Esophagus muscularis mucosa (tissue), 4 donors: ENCODE measurements at places on chromosomes 3 and 15.
A peak's percentile ranks its signal among the peaks of the same experiment; 100 is the strongest.

DNA sequence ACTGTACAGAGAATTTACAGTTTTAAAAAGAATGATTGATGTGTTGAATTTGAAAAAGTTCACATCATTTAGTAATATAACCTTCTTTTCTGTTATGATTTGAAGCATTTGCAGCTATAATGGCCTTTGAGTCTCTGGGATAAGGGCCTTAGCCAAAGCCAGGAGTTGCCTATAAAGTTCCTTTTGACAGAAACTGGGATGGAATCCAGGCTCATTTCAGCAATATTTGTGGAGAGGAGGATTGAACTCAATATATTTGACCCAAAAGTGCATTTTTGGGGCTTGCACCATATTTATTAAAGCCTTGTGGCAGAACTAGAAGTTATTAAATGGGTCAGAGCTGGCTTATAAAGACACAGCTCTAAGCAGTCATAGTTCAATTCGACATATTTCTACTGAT is 348.7 kb upstream of the EPHA3 start:
- no peak for DNase-seq

- no peak for DNase-seq
Measured at GRCh38 chr15:92553317-92553716, 102.3 kb downstream of the FAM174B start.

GRCh38 chr15:34883633-34884032 is 85.9 kb downstream of the AQR start:
- DNase-seq = no peak

GRCh38 chr3:117252651-117253050 is 543.1 kb downstream of the TUSC7 start:
- no peak for DNase-seq

DNA sequence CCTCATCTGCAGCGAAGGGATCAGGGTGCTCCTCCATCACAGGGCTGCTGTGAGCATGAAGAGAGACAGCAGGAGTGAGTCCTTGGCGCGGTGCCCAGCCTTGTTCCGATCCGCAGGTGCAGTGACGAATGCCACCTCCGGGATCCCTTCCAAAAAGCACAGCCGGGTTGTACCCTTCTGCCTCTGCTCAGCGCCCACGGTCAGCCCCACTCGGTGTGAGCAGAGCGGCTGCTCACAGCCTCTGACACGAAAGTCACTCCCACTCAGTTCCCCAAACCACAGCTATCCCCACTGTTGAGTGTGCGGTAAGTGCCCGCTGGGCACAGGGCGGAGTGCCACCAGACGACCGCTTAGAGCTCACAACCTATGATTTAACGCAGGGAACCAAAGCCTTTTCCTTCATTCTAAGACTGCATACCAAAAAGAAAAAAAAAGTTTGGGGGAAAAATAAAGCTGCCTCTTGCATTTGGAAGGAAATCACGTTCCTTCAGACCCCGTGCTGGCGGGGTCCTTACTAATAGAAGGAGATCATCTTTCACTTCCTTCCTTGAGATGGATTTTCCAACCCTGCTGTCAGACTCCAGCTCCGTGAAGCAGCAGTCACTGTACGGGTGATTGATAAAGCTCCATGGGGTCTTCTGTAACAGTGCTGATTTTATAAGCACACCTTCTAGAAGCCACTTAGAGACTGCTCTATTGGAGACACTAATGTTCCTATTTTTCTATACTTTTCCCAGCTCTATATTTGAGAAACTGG is 34.7 kb upstream of the TUBGCP5 start:
- DNase-seq = no peak

DNA sequence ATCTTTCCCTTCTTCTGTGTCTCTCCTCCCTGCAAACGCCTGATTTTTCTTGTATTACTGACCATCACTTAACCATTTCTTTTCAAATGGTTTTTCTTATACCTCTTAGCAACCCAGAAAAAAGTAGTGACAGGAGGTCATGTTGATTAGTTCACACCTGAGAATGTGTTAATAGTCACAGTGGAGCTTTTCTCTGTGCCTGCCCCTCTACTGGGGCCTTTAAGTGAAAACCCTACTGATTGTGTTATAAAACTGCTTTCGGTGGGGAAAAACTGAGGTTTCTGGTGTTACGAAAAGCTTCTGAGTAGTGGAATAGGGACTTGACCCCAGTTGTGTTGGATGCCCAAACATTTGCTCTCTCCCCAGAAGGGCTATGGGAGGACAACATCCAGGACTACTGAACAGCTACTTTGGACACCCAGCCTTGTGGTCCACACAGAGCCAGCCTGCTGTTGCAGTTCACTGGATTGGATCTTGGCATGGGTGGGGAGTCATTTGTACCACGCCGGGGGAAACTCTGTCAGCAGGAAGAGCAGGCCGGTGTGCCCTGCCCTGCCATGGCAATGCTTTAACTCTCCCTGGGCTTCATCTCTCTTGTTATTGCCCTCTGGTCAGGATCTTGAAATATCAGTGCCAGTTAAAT is 10.3 kb downstream of the GPR87 start:
- DNase-seq = peak; percentile 80

- DNase-seq = no peak
Measured at GRCh38 chr15:27046880-27047279, 75.9 kb downstream of the GABRG3 start.

- DNase-seq = no peak
Measured at GRCh38 chr3:69675786-69676530, 63.3 kb upstream of the MITF start.

- no peak for DNase-seq
Measured at GRCh38 chr3:39809995-39810595, 686 bp downstream of the MYRIP start.

- no peak for DNase-seq
Measured at GRCh38 chr15:68691705-68692104, 112.9 kb downstream of the CORO2B start.

DNA sequence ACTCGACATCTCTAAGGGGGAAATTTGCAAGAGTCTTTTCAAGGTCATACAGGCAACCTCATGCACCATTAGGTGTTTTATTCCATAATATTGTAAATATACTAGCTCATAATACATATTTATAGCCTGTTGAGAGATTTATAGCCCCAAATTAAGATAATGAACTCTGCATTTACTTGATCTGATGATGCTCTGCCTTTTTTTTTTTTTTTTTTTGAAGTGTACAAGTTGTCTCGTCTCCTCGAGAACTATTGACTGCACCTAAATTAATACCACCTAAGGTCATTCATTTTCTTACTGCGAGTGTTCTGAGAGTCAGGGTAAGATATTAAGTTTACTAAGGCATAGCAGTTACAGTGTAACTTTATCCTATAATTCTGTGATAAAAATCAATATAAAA is 6.1 kb downstream of the CHRNA5 start:
- no peak for DNase-seq

DNA sequence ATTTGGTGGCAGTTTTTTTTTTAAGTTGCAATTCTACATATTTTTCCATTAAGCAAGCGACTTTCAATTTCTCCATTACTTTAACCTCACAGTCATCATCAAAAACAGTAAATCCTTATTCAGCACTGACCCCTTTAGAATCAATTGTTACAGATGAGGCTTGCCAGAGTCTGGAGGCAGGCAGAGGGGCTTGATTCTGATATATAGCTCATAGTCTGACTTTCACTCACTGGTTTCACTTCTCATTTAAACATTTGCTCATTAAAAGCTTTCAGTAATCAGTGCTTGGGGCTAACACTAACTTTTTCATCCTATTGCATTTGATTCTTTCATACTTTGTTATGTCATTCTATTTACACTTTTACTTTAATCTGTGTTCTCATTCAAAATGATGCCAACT is 88.4 kb downstream of the PYDC2 start:
- DNase-seq = no peak

GRCh38 chr3:183958226-183958625 is 59.5 kb downstream of the ABCC5 start:
- DNase-seq = no peak

DNA sequence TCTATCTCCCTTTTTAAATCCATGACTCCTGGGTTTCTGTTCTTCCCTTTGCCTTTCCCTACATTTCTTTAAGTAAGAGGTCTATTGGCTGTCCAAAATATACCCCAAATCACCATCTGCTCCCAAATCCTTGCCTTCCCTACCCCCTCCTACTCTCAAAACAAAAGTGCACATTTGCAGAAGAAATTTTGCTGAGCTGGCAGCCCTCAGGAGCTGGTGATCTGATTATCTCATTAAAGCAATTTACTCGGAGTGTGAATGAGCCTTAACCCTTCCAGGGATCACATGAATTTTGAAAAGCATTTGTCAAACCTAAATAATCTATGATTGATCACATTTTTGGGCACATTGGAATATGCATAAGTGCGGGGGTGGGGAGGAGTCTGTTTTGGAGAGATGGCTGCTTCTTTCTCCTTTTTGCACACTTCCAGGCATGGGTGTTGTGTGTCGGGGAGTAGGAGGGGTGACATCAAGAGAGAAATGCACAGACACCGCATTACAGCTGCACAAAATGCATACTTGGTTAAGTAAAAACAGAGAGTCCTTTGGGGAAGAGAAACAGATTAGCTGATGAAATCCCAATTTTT is 892.6 kb downstream of the TUSC7 start:
- DNase-seq = no peak

DNA sequence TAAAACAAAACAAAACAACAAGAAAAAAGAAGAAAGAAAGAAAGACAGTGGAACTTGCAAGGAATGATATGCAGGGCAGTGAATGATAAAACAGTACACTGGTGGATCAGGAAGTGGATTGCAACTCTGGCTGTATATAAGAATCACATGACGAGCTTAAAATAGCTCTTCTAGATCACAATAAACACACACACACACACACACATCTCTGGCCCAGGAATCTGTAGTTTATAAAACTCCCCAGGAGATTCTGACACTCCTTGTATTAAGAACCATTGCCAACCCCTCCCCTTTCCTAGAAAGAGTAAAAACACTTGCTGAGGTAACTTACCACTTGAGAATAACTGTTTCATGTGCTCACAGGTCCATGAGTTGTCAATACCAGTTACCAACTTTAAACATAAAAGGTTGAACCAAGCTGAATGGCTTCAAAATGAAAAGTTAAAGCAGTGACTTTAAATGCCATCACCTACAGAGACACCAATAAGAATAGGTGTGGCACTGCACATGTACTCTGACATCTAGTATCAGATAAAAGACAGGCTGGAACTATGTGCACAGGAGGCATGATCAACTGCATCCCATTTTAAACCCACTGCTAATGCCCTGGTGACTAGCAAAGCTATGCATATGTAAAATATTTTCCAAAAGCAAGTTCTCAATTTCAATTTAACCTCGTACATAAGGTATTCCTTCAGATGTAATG is 3.9 kb downstream of the CPOX start:
- no peak for DNase-seq

GRCh38 chr3:44914936-44915335 is 40.5 kb downstream of the TGM4 start:
- no peak for DNase-seq

DNA sequence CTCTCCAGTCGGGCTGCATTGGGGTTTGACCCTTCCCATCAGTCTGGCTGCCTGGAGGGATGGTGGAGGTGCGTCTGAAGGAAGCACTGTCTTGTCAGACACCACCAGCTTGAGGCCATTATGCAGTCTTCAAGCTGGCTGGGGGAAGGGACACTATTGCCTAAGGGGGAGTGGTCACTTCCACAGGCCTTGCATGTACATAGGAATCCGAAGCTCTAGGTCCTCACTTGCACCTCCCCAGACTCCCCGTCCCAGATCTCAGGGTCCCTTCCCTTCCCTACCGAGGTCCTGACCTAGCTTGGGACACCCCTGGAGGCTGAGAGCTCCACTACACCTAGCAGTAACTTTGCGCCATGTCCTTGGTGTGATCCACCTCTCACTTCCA is 48.6 kb upstream of the KLF13 start:
- no peak for DNase-seq

- no peak for DNase-seq
Measured at GRCh38 chr3:146521394-146521793, 23.0 kb downstream of the PLSCR1 start.

- DNase-seq = no peak
Measured at GRCh38 chr15:59741274-59741906, 52.3 kb upstream of the BNIP2 start.
